ENCODE measurements at places on chromosomes 13 and 19.

- no peak for DNase-seq
These were observed 4.6 kb downstream of the CCDC124 start for GRCh38 chr19:17937371-17937900.

DNA sequence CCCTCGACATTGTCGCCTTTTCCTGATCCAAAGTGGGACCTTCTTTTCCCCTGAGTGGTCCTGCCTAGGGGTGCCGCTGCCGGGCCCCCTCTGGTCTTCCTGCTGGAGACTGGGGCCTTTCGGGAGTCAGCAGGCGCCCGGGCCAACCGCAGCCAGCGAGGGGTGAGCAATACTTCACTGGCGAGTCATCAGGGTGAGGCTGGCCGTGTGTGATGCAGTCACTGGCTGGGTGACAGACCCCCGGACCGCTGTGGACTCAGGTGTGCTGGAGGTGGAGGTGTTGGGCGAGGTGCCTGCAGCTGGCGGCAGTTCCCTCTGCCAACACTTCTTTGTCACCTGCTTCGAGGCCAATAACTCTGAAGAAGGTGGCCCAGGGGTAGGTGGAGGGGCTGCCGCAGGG is 1.5 kb upstream of the CGB5 start:
- DNase-seq: no peak

DNA sequence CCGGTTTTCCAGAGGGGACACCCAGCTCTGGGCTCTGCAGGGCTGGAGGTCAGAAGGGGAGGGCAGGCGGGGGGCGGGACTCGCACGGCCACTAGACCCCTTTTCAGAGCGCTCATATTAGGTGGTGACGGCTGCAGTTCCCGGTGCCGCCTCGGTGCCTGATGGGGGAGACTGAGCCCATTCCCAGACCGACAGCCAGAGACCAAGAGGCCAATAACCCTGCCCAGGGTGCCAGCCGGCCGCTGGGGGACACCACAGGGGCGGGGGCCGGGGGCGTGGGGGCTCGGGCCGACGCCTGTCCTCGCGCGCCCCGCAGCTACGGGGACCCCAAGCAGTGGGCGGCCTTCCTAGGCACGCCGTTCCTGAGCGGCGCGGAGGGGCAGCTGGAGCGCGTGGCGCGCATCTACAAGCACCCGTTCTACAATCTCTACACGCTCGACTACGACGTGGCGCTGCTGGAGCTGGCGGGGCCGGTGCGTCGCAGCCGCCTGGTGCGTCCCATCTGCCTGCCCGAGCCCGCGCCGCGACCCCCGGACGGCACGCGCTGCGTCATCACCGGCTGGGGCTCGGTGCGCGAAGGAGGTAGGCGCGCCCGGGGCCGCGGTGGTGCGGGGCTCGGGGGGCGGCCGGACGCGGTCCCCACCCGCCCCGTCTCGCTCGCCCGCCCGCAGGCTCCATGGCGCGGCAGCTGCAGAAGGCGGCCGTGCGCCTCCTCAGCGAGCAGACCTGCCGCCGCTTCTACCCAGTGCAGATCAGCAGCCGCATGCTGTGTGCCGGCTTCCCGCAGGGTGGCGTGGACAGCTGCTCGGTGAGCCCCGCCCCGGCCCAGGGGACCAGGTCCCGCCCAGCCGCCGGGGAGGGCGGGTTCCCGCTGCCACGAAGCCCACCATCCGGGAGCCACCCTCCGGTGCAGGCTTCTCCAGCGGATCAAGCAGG is 2.4 kb downstream of the TIMM13 start:
- peak; percentile 5 for DNase-seq

DNA sequence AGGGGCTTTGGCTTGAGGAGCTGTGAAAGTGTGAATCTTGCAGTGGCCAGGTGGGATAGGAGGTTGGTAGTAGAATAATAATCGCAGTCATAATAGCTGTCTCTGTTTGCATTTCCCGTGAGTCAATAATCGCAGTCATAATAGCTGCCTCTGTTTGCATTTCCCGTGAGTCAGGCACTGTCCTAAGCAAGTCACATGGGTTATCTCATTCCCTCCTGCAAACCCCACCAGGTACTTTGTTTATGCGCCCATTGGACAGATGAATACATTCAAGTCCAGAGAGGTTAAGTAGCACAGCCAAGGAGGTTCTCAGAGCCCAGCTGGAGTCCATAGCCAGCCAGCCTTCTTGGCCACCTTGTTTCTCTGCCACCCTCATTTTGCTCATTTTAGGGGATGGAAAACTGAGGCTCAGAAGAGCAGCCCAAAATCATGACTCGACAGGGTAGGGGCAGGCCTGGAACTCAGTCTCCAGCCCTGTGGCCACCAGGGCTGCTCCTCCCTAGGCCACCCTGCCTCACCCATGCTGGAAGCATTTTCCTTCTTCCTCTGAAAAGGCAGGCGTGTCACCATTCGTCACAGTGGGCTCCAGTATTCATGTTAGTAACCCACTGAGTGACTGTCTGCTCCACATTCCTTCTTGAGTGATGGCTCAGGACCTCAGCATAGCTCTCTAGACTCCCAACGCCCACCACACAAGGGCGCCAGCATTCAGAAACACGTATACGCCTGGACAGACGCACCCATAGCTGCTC is 206.2 kb downstream of the URI1 start:
- no peak for DNase-seq

DNA sequence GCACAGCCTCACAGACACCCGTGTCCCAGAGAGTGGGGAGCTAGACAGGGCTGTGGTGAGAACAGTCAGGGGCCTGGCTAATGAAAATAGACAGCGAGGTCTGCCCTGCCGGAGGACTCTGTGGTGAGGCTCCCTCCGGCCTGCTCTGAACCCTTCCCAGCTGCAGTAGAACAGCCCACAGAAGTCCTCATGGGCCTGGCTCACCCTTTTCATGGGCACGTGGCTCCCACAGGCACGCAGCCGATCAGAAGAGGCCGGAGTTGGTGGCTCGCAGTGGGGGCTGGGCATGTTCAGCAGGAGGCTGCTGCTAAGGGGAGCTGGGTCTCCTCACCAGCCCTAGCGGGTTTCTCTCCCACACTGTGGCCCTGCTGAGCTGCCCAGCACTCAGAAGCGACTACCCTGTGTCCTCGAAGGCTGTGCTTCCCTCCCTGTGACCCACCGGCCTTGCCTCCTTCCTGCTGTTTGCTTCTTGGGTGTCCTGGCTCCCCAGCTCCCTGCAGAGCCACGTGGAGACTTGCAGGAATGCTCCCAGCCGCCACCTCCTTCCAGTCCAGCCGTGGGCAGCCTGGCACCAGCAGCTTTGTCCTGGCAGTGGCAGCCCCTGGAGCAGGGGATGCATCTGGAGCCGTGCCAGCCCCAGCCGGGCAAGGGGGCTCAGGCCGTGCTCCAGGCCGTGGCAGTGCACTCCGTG is 138.7 kb downstream of the KDM4B start:
- no peak for DNase-seq

DNA sequence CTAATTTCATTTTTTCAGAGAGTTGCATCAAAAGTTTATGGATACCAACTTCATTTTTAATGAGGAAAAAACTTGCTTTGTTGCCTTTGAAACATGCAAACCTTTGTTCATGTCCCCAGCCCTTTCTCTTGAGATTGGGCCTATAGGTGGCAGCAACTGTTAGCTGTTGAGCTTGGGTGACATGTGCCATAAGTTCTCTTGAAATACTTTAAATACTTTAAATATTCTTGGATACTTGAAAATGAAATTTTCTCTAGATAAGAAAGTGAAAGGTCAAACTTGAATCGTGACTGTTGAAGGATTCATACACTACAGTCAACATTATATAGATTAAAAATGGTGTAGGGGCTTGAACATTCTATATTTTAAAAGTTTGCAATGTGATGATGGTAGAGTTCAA is 294.9 kb downstream of the NDFIP2 start:
- DNase-seq: peak; percentile 28
